ENCODE measurements at places on chromosomes 4 and X.

- no peak for DNase-seq
Measured at GRCh38 chrX:86696951-86697350, 548.7 kb downstream of the DACH2 start.

DNA sequence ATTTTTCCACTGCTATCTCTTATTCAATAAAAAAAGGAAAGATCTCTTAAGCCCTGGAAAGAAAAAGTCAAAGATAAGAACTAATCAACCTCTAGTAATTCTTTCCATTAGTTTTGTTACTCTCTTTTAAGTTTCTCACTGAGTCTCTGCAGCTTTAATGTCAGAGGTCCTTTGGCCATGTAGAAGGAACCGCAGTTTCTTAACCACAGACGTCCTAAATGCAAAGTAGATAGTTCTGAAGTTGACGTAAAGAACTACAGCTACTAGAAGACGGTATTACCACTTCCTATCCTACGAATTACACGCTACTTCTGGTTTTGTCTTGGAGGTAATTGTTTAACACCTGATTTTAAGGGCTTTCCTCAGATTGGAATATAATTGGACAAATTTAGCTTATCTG is 325.9 kb downstream of the ANKRD50 start:
- DNase-seq, result no peak

- DNase-seq, result no peak
Measured at GRCh38 chrX:85620466-85620865, 241.0 kb upstream of the POF1B start.

DNA sequence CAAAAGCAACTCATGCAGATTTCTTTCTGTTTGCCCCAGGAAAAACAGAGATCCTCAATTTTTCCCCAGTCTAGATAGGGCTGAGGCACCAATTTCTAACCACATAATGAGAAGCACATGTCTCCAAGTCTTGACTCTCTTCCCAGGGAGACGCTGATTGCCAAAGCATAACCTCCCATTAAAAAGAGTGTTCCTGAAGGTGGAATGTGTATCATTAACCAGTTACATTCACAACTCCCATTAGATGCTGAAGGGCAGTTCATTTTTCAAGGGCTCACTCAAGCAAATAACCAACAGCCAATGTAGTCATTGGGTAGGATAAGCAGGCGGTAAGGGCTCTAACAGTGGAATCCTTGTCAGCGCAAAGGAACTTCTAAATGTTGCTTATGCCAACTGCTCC is 27.5 kb downstream of the TMEM47 start:
- no peak for DNase-seq

GRCh38 chr4:36573441-36573840 is 292.0 kb downstream of the DTHD1 start:
- no peak for DNase-seq

GRCh38 chr4:57504797-57505530 is 394.8 kb upstream of the IGFBP7 start:
- no peak for DNase-seq

GRCh38 chr4:15674046-15674445 is 7.6 kb upstream of the FAM200B start:
- no peak for DNase-seq

DNA sequence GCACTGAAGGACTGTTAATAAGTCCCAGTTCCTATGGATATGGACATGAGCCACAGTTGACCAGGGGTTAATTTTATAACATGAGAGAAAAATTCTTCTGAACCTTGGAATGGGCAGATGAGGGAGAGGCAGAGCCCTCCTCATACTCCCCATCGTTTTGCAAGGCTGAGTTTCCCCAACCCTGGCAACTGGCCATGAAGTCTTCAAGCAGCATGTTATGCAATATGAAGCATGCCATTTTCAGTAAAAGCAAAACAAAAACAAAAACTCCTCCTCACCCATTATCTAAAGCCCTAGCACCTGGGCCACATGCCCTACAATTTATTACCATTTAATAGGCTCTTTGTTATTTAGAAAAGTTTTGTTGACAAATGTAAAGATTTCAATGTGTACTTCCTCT is 64.5 kb downstream of the GPC4 start:
- DNase-seq, result no peak

- DNase-seq, result no peak
Measured at GRCh38 chrX:66013194-66013816, 26.6 kb downstream of the VSIG4 start.

- no peak for DNase-seq
Measured at GRCh38 chrX:153686711-153687110, 1.0 kb upstream of the SLC6A8 start.

GRCh38 chrX:101206471-101206870 is 13.1 kb upstream of the DRP2 start:
- no peak for DNase-seq

- no peak for DNase-seq
Measured at GRCh38 chrX:125293850-125294780, 25.6 kb upstream of the TEX13C start.

DNA sequence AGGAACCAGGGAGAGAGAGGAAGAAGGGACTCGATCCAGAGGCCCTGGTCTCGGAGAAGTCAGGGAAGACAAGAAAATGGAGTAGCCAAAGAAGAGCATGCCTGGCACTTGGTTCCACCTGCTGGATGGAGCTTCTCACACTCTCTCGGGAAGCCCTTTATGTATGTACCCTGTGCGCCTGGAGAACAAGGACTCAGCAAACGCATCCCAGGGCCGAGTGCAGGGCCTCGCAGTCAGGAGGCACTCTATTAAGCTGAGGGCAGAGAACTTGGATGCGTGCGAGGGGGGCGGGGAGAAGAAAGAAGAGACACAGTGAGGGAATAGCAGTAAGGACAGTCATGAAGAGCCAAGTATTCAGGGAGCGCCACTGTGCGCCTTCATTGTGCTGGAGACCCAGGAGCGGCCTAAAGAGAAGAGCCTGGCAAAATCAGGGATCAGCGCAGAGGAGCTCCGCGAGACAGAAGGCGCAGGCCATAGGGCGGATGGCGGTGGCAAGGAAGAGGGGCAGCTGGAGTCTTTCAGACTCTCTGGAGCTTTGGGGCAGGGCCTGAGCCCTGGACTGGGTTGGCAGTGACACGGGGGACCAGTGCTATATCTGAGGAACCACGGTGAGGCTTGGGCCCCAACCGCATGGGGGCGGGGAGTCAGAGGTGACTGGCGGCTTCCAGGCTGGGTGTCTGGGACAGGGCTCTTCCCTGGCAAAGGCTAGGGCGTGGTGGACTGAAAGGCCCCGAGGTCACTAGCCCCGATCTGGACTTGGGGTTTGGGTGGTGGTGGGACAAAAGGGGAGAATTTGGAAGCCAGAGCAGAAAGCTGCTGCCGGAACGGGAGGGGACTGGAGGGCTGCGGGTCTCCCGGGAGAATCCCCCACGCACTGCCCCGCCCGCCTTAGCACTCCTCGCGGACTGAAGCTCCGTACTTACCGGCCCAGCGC is 1.9 kb upstream of the SEPTIN6 start:
- no peak for DNase-seq

DNA sequence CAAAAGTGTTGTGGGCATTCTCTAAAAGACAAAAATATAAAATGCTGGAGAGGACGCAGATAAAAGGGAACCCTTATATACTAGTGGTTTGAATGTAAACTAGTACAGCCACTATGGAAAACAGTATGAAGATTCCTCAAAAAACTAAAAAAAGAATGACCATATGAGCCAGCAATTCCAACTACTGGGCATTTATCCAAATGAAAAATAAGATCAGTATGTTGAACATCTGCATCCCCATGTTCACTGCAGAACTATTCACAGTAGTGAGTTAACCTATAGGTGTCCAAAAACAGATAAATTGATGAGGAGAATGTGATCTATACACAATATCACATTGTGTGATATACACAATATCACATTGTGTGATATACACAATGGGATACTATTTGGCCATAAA is 1615.3 kb downstream of the PCDH18 start:
- no peak for DNase-seq

GRCh38 chrX:40474205-40474626 is 106.6 kb upstream of the ATP6AP2 start:
- DNase-seq, result no peak

DNA sequence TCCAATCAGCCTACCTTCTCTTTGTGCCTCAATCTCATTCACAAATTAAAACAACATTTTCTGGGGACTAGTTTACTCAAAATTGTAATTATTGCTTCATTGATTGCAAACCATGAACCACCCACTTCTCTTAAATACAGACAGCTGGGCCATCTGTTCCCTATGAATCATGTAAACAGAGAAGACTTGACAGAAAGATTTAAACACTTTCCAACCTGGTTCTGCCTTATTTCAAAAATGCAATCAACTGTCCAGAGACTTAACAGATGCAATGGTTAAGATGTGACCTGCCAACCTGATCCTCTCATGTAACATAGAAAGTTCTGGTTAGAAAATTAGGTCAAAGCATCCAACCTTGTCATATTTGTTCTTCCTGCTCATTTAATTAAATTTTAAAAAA is 20.8 kb upstream of the SERTM2 start:
- DNase-seq, result no peak

GRCh38 chrX:153722704-153723350 is 1.4 kb downstream of the BCAP31 start:
- DNase-seq, result no peak

- DNase-seq, result no peak
Measured at GRCh38 chr4:182768838-182769237, 148.3 kb downstream of the DCTD start.

DNA sequence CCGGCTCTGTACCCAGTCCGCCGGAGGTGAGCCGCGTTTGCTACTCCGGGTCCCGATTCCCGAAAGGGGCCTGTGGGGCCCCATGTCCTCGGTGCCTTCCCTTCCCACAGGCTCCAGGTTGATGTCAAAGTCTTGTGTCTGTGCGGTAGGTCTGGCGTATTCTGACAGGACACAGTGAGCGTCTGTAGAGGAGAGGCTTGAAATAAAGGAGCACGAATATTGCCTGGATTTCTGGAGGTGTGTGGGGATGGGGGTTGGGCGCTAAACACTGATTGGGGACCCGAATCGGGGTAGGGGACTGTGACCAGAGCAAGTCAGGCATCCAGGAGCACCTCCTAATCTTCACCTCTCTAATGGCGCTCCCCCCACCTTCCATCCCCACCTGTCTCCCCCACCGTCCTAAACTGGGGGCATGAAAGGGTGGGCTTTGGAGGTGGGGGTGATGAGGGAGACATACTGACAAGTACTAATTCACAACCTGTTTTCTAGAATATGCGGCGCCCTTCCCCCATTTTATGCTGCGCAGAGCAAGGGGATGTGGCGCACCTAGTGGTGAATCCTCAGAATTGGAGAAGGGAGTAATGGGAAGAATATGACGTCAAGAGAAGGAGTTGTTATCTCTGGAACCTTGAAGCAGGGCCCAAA is 855 bp downstream of the GPRASP2 start:
- DNase-seq, result no peak

DNA sequence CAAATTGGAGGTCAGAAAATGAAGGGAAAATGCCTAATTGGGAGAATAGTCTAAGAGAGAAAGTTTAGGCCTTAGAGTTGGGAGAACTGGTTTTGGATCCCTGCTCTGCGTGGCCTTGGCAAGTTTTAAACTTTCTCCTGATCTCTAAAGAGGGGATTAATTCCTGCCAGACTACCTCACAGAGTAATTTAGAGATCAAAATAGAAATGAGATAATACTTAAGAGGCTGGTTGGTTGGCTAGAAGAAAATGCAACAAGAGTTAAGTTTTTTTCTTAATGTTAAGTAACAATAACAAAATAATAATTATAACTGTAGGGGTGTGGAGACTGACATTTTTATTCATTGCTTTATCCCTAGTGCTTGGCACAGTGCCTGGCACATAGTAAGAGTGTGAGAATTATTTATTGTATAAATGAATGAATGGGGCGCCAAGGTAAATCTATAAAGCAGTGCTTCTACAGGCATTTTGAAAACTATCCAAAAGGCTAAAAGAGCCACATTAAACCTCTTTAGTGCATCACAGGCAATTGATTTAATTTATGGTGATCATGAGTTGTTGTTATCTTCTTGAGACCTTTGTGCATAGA is 160.5 kb downstream of the RASL11B start:
- no peak for DNase-seq

DNA sequence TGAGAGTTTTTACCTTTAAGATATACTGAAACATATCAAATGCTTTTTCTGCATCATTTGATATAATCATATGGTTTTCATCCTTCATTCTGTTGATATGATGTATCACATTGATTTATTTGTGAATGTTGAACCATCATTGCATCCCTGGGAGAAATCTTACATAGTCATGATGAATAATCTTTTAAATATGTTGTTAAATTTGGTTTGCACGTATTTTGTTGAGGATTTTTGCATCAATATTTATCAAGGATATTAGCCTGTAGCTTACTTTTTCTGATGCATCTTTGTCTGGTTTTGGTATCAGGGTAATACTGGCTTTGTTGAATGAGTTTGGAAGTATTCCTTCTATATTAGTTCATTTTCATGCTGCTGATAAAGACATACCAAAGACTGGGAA is 541.4 kb downstream of the TLL1 start:
- no peak for DNase-seq

DNA sequence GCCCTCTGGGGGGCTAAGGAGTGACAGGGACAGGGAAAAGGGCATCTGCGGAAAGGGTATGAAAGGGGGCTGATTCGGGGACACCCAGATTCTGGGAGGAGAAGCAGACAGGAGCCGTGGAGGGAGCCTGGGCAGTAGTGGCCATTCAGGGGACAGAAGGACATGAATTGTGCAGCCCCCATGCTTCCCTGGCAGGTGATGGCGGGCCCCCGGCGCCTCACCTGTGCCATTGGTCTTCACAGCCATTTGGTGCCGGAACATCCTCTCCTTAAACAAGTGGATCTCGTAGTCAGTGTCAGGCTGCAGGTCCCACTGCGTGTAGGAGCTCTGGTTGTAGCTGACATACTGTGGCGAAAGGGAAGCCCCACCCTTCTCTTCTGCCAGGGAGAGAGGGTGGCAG is 21.9 kb downstream of the L1CAM start:
- no peak for DNase-seq

DNA sequence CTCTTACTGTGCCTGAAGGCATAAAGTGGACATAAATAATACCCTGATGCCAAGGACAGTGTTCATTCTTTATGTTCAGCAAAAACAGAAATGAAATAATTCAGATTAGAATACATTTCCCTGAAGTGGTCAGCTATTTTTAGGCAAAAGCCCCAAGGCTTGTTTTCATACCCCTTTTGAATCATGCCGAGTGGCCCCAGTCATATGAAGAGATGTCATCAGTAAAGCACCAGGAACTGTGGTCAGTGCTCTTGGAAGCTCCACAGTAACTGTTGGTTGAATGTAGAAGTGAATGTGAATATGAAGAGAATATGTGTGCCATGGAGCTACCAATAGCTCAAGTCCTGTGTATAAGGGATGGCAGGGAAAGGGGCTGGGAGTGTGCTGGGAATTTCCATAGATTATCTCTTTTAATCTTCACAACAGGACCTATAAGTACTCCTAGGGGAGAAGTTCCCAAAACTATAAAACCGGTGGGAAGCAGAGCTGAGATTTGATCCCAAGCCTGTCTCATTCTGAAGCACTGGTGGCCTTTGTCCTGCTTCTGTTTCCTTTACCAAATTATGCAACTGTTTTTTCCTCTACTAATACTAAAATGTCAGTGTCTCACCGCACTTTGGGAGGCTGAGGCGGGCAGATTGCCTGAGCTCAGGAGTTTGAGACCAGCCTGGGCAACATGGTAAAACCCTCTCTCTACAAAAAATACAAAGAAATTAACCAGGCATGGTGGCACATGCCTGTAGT is 52.6 kb downstream of the FNIP2 start:
- DNase-seq, result no peak

Measured in stimulated activated CD4-positive, alpha-beta T cell treated with anti-CD3 and anti-CD28 coated beads, Interleukin-1b, Interleukin-23, amount 100 ng/mL, for 1 hour (primary cell).